ENCODE measurements at places on chromosomes 16 and 17. TPM values are rescaled to one million over a fixed set of nuclear protein-coding genes. Genes with fewer than 3 reads are reported as not detected.

The MARVELD3 gene
- total RNA-seq, result not detected

The UTP18 gene
- total RNA-seq, result 36.6 TPM

The LITAFD gene
- total RNA-seq, result not detected

The EPX gene
- not detected for total RNA-seq

The TVP23A gene
- 31.9 TPM for total RNA-seq

The TBC1D28 gene
- 5.3 TPM for total RNA-seq

The PARD6A gene
- 7.8 TPM for total RNA-seq

The HBM gene
- 7.8 TPM for total RNA-seq

The CMTM4 gene
- total RNA-seq, result 60.7 TPM

The ELMO3 gene
- total RNA-seq, result 0.94 TPM

The NPB gene
- 2.5 TPM for total RNA-seq

The MYLK3 gene
- total RNA-seq, result 0.94 TPM

The DUSP3 gene
- total RNA-seq, result 38.2 TPM

The MEOX1 gene
- not detected for total RNA-seq

The GRAPL gene
- total RNA-seq, result 5.0 TPM

The RPTOR gene
- 45.4 TPM for total RNA-seq

The CDH1 gene
- total RNA-seq, result 1.3 TPM

The WWP2 gene
- 31.3 TPM for total RNA-seq

The KRT9 gene
- not detected for total RNA-seq

The UTS2R gene
- total RNA-seq, result not detected

The DNAH17 gene
- total RNA-seq, result 0.31 TPM

The GJC1 gene
- 109 TPM for total RNA-seq

The CHST6 gene
- total RNA-seq, result 0.94 TPM

The ALDH3A1 gene
- total RNA-seq, result not detected

The UNC45B gene
- under 0.01 TPM for total RNA-seq

The RAB26 gene
- 4.4 TPM for total RNA-seq

The TMC7 gene
- 3.4 TPM for total RNA-seq

The OTOP3 gene
- not detected for total RNA-seq

The CRHR1 gene
- total RNA-seq, result 16.6 TPM

The GNG13 gene
- total RNA-seq, result not detected

The ABCC11 gene
- total RNA-seq, result 0.31 TPM

The SPN gene
- under 0.01 TPM for total RNA-seq

Data from parietal lobe (tissue), 2 donors.